Mucosa of descending colon (tissue), 3 donors: ENCODE measurements at places on chromosomes 1 and 21. TPM values are rescaled to one million over a fixed set of nuclear protein-coding genes. Genes with fewer than 3 reads are reported as not detected.

DNA sequence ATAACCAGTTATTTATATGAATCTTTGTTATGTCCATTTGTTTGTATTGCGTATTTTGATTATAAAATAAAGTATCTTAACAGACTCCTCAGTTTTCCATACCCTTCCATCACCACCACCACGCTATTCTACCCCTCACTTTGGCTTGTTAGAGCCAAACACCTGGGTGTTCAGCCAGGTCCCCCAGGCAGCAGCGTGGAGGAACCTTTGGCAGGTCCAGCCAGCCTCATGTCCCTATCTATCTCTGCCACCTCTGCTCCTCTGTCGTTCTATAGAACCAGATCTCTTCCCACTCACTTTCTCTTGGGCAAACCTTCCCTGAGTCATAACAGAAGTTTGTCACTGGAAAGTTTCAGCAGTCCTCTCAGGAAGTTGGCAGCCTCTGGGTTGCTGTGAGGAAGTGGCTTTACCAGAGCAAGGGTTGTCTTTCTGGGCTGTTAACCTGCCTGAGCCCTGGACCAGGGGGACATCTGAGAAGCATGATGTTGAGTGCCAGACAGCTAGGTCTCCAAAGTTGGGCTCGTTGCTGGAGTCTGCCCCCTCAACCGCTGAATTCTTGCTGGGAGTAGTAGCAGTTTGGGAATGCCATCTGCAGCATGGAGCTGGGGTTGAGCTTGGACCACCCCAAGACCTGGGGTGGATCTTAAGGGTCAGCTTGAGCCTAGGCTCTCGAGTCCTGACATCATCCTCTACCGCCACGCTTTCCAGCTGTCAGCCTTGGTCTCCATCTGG lies 996 bp upstream of the SH3BGRL3 start:
- DNase-seq, result peak; percentile 77

DNA sequence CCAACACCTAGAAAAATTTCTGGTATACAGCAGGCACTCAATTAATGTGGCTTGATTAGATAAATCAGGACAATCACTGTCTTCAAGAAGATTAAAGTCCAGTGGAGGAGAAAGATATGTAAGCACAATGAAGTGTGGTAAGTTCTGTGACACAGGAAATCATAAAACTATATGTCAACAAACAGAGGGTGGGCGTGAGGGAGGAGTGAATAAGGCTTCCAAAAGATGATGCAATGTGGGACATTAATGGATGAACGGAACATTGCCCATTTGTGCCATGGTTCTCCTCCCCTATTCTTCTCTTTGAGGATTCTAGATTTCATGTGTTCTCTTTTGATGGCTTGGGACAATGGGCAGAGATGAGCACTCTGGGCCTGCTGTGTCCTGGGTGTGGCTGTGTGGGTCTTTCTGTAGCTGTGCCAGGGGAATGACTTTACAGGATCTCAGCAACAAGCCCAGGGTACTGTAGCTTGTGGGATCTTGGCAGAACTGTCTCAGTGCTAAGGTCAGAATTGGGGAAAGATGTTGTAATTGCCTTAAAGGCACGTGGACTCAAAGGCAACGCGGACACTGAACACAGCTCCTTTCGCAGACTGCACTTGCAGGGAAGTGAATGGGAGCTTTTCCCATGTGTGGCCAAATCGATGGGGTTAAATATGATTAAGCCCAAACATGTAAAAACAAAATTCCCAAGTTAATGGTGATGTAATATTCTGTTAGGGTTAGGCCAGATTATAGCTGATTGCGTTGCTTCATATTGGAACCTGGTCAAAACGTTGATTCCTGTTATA lies 366.9 kb downstream of the TGFB2 start:
- DNase-seq, result no peak

- no peak for DNase-seq
Observed at GRCh38 chr21:20276954-20277353, 721.3 kb upstream of the NCAM2 start.

DNA sequence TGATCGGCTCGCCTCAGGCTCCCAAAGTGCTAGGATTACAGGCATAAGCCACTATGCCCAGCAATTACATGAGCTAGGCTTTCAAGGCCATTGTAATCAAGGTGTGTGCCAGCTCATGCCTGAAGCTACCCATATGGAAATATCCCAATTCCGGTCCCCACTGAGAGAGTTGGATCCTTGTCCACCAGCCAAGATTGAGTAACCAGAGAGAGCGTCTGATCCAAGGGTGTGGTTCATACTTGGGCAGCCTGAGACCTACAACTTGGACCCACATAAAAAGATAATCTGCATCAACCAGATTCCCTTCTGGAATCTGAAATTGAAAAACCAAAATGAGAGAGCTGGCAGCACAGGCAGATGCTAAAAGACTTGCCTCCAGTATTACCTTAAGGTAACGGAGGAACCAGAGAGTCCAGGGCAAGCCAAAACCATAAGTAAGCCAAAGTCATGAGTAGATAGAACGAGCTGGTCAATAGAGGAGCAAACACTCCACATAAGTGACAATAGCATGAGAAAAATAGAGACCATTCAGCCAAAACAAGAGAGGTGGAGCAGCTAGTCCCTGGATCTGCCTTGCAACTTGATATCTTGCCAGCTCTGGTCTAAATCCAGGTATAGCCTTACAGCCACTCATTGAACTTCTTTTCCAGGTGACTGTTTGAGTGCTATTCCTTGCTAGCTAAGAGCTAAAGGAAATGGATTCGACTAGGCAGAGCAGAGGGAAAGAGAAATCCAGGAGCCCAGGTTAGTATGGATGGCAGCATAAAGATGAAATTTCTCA lies 63.8 kb upstream of the ATP1A1 start:
- DNase-seq, result no peak

- DNase-seq, result no peak
Observed at GRCh38 chr1:41384579-41384978, 23.3 kb downstream of the FOXO6 start.

DNA sequence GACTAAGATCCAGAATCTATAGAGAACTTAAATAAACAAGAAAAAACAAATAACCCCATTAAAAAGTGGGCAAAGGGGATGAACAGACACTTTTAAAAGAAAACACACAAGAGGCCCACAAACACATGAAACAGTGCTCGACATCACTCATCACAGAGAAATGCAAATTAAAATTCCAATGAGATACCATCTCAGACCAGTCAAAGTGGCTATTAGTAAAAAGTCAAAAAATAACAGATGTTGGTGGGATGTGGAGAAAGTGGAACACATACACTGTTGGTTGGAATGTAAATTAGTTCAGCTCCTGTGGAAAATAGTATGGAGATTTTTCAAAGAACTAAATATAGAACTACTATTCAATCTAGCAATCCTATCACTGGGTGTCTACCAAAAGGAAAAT lies 143.1 kb downstream of the IFI44 start:
- no peak for DNase-seq

GRCh38 chr1:3896396-3897000 lies 3.6 kb downstream of the C1orf174 start:
- peak; percentile 14 for DNase-seq

GRCh38 chr1:182189535-182190066 lies 128.1 kb upstream of the ZNF648 start:
- no peak for DNase-seq

- DNase-seq, result no peak
Observed at GRCh38 chr1:67700692-67701410, 15.8 kb downstream of the GADD45A start.

- DNase-seq, result no peak
Observed at GRCh38 chr1:117820096-117820495, 109.3 kb downstream of the GDAP2 start.

DNA sequence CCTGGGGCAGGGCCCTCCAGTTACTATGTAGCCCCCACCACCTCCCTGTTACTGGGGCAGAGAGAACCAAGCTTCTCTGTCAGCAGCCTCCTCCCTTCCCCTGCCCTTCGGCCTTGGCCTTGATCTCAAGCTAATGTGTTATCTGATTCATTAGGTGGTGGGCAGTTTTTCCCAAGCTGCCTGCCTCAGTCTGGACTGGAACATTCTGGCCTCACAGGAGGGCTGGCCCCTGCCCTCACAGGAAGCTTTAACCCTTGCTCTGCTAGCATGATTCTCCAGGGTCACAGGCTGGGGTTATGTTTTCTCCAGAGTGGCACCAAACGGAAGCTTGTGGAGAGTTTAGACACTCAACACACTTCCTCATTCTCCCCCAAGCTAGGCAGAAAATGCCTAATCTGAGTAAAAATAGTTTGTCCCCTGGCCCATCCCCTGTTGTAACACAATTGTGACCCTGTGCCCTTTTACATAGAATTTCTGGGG lies 37.2 kb upstream of the SLC6A9 start:
- no peak for DNase-seq

GRCh38 chr1:21537932-21538630 lies 28.9 kb downstream of the ALPL start:
- DNase-seq, result no peak

DNA sequence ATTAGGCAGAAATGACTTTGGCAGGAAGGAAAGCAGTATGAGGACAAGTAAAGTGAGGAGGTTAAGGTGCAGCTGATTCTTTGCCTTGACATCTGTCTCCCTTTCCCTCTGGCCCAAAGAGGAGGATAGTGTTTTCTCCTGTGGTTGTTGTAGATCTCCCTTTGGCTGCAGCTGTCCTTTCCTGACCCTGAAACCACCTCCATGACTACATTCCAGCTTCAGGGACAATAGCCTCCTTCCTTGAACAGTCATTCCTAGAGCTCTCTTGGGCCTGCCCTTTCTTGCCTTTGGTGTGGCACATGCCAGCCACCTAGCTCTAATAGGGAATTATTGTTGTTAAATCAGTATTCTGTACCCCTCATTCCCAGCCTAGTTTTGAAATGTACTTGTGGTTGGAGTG lies 6.2 kb downstream of the ZMYM1 start:
- no peak for DNase-seq

PADI2 gene
- 163 TPM for total RNA-seq

CCDC27 gene
- not detected for total RNA-seq

RNU1-4 gene
- 6,222 TPM for total RNA-seq

NFIA gene
- 145 TPM for total RNA-seq

DPT gene
- total RNA-seq, result 16.9 TPM

HEYL gene
- total RNA-seq, result 2.3 TPM

SPATA6 gene
- 15.7 TPM for total RNA-seq
